ENCODE measurements at places on chromosomes 13 and 19. TPM values are rescaled to one million over a fixed set of nuclear protein-coding genes. Genes with fewer than 3 reads are reported as not detected.

Gene LRRC4B
- not detected for total RNA-seq

Gene FLT3LG
- total RNA-seq = 6.5 TPM

Gene FFAR1
- total RNA-seq = not detected

Gene KLK8
- total RNA-seq = not detected

Gene CILP2
- 0.88 TPM for total RNA-seq

Gene CACTIN
- 19.9 TPM for total RNA-seq

Gene CCL25
- not detected for total RNA-seq

Gene CD37
- total RNA-seq = not detected
